ENCODE measurements at places on chromosomes 13 and 19. TPM values are rescaled to one million over a fixed set of nuclear protein-coding genes. Genes with fewer than 3 reads are reported as not detected.

GRCh38 chr19:34639491-34640085 lies 37.4 kb downstream of the SCGB2B2 start:
- no peak for DNase-seq

- peak; percentile 92 for DNase-seq
Measured at GRCh38 chr19:11963566-11964355, 1.1 kb upstream of the ZNF763 start.

GRCh38 chr13:112771877-112772538 lies 82.2 kb downstream of the ATP11A start:
- DNase-seq, result no peak

- DNase-seq, result no peak
Measured at GRCh38 chr13:48255954-48256353, 22.9 kb downstream of the ITM2B start.

GRCh38 chr13:110415669-110416068 lies 108.6 kb downstream of the COL4A2 start:
- no peak for DNase-seq

DNA sequence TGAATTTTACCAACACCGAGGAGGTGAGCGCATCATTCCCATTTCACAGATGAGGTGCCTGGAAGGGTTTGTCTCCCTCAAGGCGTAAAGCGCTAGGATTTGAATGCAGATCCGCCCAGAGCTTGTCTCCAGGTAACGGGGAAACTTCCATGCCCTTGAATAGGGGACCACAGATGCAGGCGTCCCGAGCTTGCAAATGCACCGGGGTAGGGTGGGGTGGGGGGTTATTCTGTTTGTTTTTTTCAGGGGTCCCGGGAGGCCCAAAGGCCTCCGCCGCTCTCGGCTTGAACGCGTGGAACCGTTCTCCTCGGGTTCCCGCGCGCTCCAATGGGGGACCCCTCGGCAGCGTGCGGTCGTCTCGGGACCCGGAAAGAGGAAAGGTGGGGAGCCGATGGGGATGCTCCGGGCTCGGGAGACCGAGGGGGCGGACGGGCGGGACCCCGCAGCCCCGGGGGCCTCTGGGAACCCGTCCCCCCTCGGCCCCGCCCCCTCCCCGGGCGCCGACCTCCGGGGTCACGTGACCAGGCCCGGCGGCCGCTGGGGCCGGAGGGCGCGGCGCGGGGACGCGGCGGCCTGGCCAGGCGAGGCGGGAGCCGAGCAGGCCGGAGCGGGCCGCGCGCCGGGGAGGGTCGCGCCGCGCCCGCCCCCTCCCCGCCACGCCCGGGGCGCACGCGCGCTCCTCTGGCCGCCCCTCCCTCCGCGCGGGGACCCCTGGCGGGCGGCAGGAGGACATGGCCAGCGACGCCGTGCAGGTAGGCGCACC lies at the start of gene PKN1:
Gene PKN1 (plus strand): TSS at position 516 of the 763 bp plus-strand sequence. CDS start 216 bp downstream, at position 732.
- peak; percentile 86 for DNase-seq

DNA sequence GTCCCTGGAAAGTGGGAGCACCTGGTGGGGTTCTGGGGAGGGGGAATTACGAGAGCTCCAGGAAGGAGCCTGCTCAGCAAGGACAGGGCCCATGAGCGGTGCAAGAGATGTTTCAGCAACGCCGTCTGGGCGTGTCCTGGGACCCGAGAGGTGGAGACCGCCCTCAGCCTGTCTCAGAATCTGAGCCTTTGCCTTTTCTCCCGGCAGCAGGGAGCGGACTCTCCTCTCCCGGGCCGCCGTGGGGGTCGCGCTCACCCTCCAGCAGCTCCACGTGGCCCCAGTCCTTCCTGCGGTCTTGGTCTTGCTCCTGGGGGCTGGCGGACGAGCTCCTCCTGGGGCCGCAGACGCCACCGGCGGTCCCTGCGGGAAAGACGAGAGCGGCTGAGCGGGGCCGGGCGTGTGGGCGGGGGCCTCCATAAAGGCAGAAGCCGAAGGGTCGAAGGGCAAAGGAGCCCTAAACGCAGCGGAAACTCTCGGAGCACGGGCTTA lies 714 bp downstream of the POLRMT start:
- no peak for DNase-seq

DNA sequence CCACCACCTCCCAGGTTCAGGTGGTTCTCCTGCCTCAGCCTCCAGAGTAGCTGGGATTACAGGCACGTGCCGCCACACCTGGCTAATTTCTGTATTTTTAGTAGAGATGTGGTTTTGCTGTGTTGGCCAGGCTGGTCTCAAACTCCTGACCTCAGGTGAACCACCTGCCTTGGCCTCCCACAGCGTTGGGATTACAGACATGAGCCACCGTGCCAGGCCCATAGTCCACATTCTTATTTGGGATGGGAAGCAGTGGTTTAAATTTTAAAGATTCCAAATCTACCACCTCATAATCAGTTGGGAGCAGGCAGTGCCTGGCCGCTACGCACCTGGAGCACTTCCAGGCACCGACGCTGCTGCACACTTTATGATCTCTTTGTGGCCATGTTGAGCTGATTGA lies 160.6 kb upstream of the SOX1 start:
- DNase-seq, result no peak

- DNase-seq, result peak; percentile 67
Measured at GRCh38 chr19:782185-782877, 14.9 kb upstream of the PTBP1 start.

DNA sequence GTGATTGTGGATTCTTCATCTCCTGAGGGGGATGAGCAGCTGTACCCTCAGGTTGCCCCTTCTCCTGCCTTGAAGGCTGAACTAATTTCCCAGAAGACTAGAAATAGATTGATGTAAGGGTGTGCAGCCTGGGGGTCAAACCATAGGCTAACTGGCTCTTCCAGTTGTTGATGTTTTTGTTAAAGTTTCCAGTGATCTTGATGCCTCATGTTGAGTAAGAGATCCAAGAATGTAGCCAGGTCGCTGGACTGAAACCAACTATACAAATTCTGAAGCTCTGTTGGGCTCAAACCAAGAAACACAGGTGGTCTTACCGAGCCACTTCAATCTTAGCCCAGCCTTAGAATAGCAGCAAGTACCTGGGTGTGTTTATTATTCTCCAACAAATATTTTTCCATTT lies 391.8 kb downstream of the KLF5 start:
- no peak for DNase-seq

- DNase-seq, result no peak
Measured at GRCh38 chr13:65435590-65435989, 1794.5 kb downstream of the PCDH9 start.

DNA sequence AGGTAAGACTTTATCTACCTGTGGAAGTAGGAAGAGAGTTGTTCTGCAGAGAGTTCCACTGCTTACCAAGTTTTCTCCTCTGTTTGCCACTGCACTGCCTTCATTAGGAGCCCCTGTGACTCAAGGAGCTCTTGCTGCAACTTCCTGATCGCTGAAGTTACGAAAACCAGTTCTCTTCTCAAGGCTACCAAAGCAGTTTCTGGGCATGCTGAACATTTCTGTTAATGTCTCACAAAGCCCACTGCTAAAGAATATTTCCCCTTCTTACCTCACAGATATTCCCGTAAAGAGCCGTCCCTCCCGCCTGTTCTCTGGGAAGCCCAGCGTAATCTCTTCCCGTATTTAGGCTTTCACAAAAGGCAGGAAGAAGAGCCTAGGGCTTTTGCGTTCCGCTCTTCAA lies 82.6 kb upstream of the OXGR1 start:
- no peak for DNase-seq

GRCh38 chr19:47109541-47110375 lies 3.8 kb downstream of the ZC3H4 start:
- peak; percentile 70 for DNase-seq

NLRP4 gene
- total RNA-seq, result not detected

CLC gene
- total RNA-seq, result not detected

KLK5 gene
- total RNA-seq, result not detected

N4BP2L1 gene
- total RNA-seq, result 4.7 TPM

ASPDH gene
- total RNA-seq, result not detected

MATK gene
- 0.43 TPM for total RNA-seq

All from Right ventricle myocardium inferior (tissue), 1 donor.